ENCODE measurements at places on chromosomes 12 and 14. TPM values are rescaled to one million over a fixed set of nuclear protein-coding genes. Genes with fewer than 3 reads are reported as not detected.
A peak's percentile ranks its signal among the peaks of the same experiment; 100 is the strongest.

DNA sequence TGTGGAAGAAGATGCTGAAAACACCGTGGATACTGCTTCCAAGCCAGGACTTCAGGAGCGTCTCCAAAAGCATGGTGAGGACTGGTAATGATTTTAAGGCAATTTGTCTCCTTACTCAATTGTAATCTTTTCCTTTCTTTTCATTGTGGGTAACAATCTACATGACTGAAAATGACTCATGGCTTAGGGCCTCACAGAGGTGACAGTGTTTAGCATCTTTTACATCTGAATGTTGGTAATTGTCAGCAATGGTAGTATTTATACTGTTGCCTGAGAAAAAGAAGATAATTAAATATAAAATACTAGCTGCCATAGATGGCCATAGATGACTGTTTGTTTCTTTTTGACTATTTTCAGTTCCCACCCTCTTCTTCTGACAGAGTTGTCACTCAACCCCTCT, 31.6 kb downstream of the TULP3 start:
- H3K36me3 ChIP-seq: peaks cover 9% of the 10 kb centered on the region
- no peak overlapping the region for H3K4me3 ChIP-seq
- no peaks in the 10 kb centered on the region for H3K4me1 ChIP-seq
- no peaks in the 10 kb centered on the region for H3K27me3 ChIP-seq
- H3K27ac ChIP-seq: no peak overlapping the region
- DNase-seq: no peak

Gene TNFAIP2
- 410 TPM for polyA plus RNA-seq

Gene AKAP6
- 0.61 TPM for polyA plus RNA-seq

- H3K4me1 ChIP-seq: peaks cover 23% of the 10 kb centered on the region
- no peak for DNase-seq
- H3K4me3 ChIP-seq: no peak overlapping the region
- H3K27ac ChIP-seq: no peak overlapping the region
Observed at GRCh38 chr12:50542448-50542847, 37.7 kb downstream of the DIP2B start.

Gene C14orf180
- 0.70 TPM for polyA plus RNA-seq

DNA sequence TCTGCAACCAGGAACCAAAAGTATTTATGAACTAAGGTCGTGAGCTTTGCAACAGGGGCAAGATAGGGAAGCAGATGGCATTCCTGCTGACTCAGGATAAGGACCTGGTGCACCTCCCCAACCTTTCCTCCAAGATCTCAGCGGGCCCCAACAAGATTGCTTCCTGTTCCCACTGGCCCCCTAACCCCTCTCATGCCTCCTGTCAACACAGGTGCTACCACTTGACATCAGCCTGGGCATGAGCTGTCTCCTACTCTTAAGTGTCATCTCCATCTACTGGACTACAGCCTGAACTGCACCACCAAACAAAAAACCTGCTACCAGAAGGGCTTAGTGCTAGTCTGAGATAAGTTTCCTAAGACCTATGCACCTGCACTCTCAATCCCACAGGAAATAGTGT, 32.7 kb downstream of the MED6 start:
- peaks cover 72% of the 10 kb centered on the region for H3K36me3 ChIP-seq
- H3K27me3 ChIP-seq: no peaks in the 10 kb centered on the region
- no peak overlapping the region for H3K27ac ChIP-seq
- no peaks in the 10 kb centered on the region for H3K4me1 ChIP-seq
- H3K4me3 ChIP-seq: no peak overlapping the region

DNA sequence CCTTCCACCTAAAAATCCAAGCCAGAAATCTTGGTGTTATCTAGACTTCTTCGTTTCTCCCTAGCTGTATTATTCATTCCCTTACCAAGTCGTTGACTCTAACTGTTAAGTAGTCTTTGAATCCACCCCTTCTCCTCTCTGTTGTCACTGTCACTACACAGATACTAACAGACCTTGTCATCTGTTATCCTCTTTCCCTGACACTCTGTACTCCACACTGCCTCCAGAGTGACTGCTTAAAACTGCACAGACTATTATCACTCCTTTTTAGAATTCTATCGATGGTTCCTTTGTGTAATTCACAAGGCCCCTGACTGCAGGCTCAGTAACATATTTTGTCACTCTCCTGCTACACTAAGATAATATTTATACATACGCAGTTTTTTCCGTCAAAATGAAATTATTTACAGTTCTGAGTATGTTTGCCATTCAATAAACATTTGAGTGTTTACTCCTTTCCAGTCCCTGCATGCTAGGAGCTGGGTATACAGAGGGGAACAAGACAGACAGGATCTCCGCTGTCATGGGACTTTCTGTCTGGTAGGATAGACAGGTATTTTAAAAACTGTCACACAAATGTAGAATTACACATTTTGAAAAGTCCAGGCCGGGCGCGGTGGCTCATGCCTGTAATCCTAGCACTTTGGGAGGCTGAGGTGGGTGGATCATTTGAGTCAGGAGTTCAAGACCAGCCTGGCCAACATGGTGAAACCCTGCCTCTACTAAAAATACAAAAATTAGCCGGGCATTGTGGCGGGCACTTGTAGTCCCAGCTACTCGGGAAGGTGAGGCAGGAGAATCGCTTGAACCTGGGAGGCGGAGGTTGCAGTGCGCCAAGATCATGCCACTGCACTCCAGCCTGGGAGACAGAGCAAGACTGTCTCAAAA, 3.8 kb downstream of the MARS1 start:
- H3K36me3 ChIP-seq: peaks cover 71% of the 10 kb centered on the region
- no peak overlapping the region for H3K27ac ChIP-seq
- H3K27me3 ChIP-seq: no peaks in the 10 kb centered on the region
- peak; percentile 25 for DNase-seq
- no peak overlapping the region for H3K4me3 ChIP-seq

- H3K27ac ChIP-seq: no peak overlapping the region
- H3K36me3 ChIP-seq: no peaks in the 10 kb centered on the region
- H3K4me1 ChIP-seq: no peaks in the 10 kb centered on the region
Observed at GRCh38 chr12:125519026-125519651, 453.9 kb downstream of the AACS start.

Gene NYNRIN
- 2.2 TPM for polyA plus RNA-seq

GRCh38 chr14:99779751-99780150, 13.5 kb upstream of the EML1 start:
- peaks cover 7% of the 10 kb centered on the region for H3K27me3 ChIP-seq
- no peak for DNase-seq
- no peak overlapping the region for H3K27ac ChIP-seq
- no peak overlapping the region for H3K4me3 ChIP-seq

- no peak overlapping the region for H3K27ac ChIP-seq
- no peak for DNase-seq
- H3K4me3 ChIP-seq: no peak overlapping the region
Observed at GRCh38 chr14:26332966-26333365, 264.9 kb downstream of the NOVA1 start.

DNA sequence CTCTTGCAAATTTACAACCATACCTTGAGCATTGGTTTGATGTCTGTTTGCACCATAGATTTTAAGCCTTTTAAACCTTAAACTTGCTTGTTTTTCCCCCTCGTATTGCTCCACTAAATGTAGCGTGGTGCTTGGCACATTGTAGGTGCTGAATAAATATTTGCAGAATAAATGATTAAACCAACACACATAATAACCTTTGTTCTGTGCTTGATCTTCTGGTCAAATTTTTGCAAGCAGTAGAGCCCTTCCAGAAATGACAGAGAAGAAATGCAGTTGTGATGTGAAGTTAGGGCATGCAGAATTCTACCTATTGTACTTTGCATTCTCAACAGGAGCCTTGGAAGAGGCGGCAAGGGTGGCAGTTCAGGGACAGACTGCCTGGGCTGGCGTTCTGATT, 394.4 kb upstream of the TBX3 start:
- DNase-seq: no peak
- H3K27me3 ChIP-seq: no peaks in the 10 kb centered on the region
- H3K36me3 ChIP-seq: no peaks in the 10 kb centered on the region
- H3K4me1 ChIP-seq: no peaks in the 10 kb centered on the region
- H3K4me3 ChIP-seq: no peak overlapping the region

DNA sequence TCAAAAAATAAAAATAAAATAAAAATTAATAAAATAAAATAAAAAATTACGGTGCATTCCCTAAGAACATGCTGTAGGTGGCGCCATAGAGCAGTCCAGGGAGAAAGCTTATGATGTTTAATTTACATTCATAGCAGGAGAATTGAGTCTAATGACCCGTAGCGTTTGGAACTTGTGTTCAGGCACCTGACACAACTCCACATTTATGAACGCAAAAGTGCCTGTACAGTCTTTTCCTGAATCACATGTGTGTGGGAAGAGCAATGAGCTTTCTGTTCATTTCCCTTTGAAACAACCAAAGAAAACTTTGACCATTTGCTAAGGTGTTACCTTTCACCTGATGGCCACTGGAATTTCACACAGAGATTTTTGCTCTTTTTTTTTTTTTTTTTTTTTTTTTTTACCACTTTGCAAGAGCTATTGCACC, 60.6 kb upstream of the KCNA1 start:
- H3K4me3 ChIP-seq: no peak overlapping the region
- H3K4me1 ChIP-seq: no peaks in the 10 kb centered on the region

GRCh38 chr14:51828017-51828797, 32.2 kb upstream of the GNG2 start:
- no peak overlapping the region for H3K27ac ChIP-seq
- DNase-seq: peak; percentile 90
- no peaks in the 10 kb centered on the region for H3K36me3 ChIP-seq
- peaks cover 9% of the 10 kb centered on the region for H3K4me1 ChIP-seq
- H3K27me3 ChIP-seq: no peaks in the 10 kb centered on the region
- H3K4me3 ChIP-seq: no peak overlapping the region

- H3K36me3 ChIP-seq: no peaks in the 10 kb centered on the region
- no peaks in the 10 kb centered on the region for H3K4me1 ChIP-seq
- no peak overlapping the region for H3K4me3 ChIP-seq
- H3K27me3 ChIP-seq: no peaks in the 10 kb centered on the region
- H3K27ac ChIP-seq: no peak overlapping the region
- no peak for DNase-seq
Observed at GRCh38 chr14:25350021-25350420, 300.1 kb upstream of the STXBP6 start.

GRCh38 chr12:15435597-15435996, 113.3 kb downstream of the PTPRO start:
- H3K4me1 ChIP-seq: no peaks in the 10 kb centered on the region
- no peak overlapping the region for H3K27ac ChIP-seq
- H3K27me3 ChIP-seq: peaks cover 6% of the 10 kb centered on the region
- no peak overlapping the region for H3K4me3 ChIP-seq

GRCh38 chr14:103735815-103736545, 20.4 kb downstream of the ZFYVE21 start:
- H3K36me3 ChIP-seq: peaks cover 63% of the 10 kb centered on the region
- no peaks in the 10 kb centered on the region for H3K4me1 ChIP-seq
- peak; percentile 65 for DNase-seq

Gene GLIPR1
- polyA plus RNA-seq: 18.6 TPM

Gene KRT86
- polyA plus RNA-seq: 0.09 TPM

- peaks cover 5% of the 10 kb centered on the region for H3K4me1 ChIP-seq
- H3K36me3 ChIP-seq: no peaks in the 10 kb centered on the region
- H3K27ac ChIP-seq: no peak overlapping the region
- H3K27me3 ChIP-seq: no peaks in the 10 kb centered on the region
- no peak overlapping the region for H3K4me3 ChIP-seq
- no peak for DNase-seq
Observed at GRCh38 chr12:77816196-77816595, 14.5 kb upstream of the NAV3 start.

DNA sequence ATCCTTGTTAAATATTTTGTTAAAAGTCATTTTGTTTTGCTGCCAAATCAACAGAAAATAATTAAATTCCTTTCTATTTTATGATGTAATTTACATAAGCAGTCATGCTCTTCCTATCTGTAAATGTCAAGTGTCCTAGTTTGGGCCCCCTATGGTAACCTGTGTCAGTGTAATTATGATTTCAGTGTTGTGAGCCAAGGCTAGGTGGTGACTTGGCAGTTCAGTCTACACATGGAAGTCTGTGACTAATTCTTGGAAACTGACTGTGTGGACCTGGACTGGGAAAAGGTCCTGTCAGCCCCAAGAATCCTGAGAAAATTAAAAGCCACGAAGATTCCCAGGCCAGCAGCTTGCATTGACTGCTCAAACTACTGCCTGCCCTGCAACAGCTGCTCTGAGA, 371.0 kb downstream of the FUT8 start:
- no peaks in the 10 kb centered on the region for H3K27me3 ChIP-seq
- H3K36me3 ChIP-seq: no peaks in the 10 kb centered on the region
- DNase-seq: no peak

DNA sequence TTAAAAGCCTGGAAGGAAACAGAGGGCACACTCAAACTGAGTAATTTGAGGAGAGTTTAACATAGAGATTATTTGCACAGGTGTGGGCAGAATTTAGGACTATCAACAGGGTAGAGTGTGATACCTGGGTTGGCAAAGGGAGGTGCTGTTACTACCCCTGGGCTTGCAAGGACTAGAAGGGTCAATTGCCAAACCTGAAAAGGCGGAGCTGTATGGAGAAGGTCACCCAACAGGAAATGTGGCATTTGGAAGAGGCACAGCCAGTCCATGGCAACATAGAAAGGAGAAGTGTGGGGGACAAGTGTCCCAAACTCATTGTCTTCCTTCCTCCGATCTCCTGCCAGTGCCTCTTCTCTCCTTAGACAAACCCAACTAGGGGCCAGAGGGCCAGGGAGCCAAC, 21.6 kb upstream of the MED13L start:
- no peak for DNase-seq
- no peak overlapping the region for H3K4me3 ChIP-seq
- H3K4me1 ChIP-seq: peaks cover 17% of the 10 kb centered on the region
- no peaks in the 10 kb centered on the region for H3K27me3 ChIP-seq
- H3K36me3 ChIP-seq: no peaks in the 10 kb centered on the region

DNA sequence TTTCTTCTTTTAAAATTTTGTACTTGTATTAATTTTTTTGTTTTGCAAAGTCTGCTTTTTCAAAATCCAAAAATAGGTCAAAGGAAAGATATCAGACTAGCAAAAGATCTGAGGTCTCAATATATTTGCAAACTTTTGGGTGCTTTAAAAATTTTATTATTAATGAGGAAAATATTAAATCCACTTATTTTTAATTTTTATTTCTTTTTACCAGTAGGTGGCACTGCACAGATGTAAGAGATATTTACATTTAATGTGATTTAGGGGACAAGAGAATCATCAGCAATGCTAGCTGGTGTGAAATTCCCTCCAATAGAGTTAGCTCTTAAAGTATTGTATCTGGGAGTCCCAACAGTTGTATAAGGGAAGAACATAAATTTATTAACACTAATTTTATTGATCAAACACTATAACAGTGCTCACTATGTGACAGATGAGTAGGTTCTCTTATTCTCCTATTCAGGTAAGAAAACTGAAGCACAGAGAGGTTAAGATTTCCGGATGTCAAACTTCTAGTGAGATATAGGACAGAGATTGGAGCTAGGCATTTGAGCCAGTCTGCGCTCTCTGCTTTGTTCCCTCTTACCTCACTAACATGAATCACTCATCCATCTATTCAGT, 30.5 kb downstream of the ALX1 start:
- no peaks in the 10 kb centered on the region for H3K36me3 ChIP-seq
- no peaks in the 10 kb centered on the region for H3K27me3 ChIP-seq
- H3K27ac ChIP-seq: no peak overlapping the region
- H3K4me1 ChIP-seq: no peaks in the 10 kb centered on the region

Gene ALKBH1
- polyA plus RNA-seq: 10.1 TPM

Gene PRH2
- polyA plus RNA-seq: 0.14 TPM
